ENCODE measurements at places on chromosomes 1 and 21.

DNA sequence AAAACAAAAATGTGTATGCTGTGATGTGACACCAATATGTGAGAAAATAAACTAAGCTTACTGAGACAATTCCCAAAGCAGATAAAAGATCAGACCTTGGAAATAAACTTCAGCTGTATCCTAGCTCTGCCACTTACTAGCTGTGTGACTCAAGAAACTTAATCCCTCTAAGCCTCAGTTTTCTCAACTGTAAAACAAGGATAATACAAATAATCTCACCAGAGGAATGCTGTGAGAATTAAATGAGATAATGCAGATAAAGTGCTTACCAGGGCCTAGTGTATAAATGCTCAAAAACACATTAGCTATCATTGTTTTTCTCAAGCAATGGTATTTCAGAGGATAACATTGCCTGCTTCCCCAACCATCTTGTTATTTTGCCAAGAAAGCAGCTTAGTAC, 2.1 kb downstream of the HEATR1 start:
- DNase-seq: no peak

DNA sequence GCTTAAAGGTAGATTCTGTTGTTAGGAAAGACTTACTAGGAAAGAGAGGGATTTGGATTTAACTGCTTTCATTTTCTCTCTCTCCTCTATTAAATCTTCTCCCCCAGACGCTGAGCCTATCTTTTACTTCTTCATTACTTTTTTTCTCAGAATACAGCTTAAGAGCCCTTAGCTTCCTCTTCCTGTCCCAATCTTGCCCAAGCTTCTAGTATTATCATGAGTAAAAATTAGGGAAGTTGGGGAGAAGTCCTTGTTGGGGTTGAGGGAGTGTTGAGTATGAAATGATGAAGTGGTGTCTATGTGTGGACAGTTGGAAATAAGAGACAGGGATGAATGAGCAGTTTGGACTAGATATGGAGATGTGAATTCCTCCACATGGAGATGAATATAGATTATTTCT, 35.0 kb downstream of the ACP6 start:
- no peak for DNase-seq

DNA sequence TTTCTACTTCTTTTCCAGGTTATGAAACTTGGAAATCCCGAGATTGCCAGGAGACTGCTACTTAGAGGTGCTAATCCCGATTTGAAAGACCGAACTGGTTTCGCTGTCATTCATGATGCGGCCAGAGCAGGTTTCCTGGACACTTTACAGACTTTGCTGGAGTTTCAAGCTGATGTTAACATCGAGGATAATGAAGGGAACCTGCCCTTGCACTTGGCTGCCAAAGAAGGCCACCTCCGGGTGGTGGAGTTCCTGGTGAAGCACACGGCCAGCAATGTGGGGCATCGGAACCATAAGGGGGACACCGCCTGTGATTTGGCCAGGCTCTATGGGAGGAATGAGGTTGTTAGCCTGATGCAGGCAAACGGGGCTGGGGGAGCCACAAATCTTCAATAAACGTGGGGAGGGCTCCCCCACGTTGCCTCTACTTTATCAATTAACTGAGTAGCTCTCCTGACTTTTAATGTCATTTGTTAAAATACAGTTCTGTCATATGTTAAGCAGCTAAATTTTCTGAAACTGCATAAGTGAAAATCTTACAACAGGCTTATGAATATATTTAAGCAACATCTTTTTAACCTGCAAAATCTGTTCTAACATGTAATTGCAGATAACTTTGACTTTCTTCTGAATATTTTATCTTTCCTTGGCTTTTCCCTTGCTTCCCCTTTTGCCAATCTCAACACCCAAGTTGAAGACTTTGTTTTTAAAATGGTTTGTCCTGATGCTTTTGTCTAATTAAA, 4.0 kb downstream of the CDKN2C start:
- no peak for DNase-seq

GRCh38 chr1:201591981-201592380, 53.1 kb downstream of the NAV1 start:
- no peak for DNase-seq

DNA sequence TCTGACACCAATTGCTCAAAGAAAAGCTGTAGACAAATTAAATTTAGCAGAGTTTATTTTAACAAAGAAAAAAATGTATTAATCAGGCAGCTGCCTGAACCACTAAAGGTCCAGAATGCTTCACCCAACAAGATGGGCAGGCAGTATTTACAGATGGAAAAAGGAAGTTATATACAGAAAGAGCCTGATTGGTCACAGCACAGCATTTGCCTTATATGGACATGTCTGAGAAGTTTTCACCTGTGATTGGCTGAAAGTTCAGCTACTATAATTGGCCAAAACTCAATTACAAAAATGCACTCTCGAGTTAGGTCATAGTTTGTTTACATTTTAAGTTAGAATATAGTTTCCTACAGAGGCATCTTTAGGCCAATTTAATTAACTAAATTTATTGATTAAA, 15.1 kb upstream of the FMO1 start:
- no peak for DNase-seq

GRCh38 chr1:177209357-177209756, 38.6 kb downstream of the BRINP2 start:
- peak; percentile 83 for DNase-seq

GRCh38 chr1:4121834-4122512, 221.9 kb upstream of the C1orf174 start:
- DNase-seq: no peak

DNA sequence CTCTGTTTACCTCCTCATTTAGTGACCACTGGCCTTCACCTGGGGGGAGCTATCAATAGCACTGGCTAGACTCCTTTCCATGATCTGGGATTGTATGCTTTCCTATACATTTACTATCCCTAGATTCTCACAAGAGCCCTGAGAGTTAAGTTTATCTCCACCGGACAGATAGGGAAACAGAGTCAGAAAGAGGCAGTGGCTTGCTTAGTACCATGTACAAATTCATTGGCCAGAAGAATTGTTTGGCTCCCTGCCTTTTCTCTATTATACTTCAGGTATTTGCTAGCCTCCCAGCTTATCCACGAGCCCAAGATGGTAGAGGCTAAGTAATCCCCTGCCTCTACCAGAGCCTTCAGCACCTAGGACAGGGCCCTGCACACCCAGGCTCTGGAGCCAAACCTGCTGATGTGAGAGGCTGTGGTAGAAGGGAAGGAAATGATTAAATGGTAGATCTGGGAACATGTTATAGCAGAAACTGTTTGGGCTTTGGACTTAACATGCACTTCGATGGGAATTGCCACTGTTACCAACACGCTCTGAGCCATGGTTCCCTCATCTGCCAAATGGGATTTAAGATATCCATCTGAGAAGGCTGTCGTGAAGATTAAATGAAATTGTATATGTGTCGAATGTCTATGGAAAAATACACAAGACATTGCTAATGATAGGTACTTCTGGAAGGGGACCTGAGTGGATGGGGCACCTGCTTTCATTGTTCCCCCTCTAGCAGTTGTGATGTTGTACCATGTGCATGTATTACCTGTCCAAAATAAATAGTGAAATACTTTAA, 3.1 kb upstream of the BLACAT1 start:
- DNase-seq: no peak

- no peak for DNase-seq
These were observed 131.2 kb downstream of the TGFB2 start for GRCh38 chr1:218476385-218476784.

DNA sequence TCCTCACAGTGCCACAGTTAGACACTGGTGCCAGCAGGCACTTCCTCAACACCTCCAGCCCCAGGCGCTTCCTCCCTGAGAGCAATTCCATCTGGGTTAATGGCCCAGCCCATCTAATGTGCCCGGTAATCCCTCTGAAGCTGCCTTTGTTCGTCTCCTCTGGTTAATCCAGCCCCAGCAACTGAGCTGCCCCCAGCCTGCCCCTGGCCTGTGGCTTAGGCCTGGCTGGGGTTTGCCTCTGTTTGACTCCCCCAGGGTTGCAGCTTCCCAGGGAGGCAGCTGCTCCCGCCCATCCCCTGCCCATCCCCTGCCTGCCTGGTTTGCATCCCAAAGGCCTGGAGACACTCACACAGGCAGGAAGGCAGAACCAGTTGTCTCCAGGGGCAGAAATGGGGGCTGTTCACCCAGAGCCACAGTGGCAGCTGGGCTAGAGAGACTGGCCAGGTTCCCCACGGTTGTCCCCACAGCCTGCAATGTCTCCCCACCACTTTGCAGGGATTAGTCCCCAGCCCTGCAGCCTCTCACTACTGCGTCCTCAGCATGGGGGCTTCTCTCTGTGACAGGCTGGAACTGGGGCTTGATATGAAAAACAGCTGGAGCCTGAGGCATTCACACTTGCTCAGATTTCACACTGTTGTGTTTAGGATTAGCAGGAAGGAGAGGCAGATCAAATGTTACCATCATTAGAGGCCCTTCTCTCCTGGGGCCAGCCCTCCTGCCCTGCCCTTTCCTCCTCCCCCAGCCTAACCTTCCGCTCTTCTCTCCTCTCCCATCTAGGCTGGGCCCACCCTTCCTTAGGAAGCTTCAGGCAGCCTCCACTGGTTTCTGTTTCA, 120.2 kb downstream of the TLR5 start:
- DNase-seq: no peak

- DNase-seq: no peak
These were observed 22.4 kb upstream of the CD34 start for GRCh38 chr1:207933205-207933800.

- no peak for DNase-seq
These were observed 35.0 kb upstream of the RNF2 start for GRCh38 chr1:185010361-185010760.

DNA sequence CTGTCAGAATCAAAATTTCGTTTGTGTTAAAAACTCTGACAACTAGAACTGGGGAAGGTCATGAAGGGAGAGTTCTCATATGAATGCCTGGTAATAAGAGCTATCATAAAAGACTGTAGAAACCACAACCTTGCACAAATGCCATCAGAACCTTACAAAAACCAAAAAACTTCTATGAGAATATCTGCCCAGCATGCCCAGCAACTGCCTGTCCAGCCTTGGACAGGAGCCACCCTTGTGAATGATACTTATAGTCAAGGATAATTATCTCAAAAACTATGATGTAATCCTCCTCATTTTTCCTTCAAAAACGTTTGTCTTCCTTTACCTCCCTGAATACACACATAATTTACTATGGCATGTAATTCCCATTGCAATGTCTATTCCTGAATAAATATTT, 53.4 kb upstream of the C1orf185 start:
- no peak for DNase-seq

DNA sequence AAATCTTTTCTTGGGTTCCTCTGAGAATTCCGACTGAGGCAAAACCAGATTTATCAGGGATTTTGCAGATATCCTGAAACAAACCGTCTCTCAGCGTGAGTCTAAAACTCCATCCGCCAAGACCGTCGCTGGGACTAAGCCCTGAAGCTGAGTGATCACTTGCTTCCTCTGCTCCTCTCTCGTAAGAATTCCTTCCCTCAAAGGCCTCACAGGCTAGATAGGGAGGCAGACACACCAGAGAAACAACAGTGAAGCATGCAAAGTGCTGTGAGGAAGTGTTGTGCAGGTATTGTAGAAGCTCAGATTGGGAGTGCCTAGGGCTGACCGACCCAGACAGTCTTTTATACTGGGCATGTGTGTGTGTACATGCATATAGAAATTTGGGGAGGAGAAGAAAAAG, 119.1 kb downstream of the RGS7 start:
- no peak for DNase-seq

DNA sequence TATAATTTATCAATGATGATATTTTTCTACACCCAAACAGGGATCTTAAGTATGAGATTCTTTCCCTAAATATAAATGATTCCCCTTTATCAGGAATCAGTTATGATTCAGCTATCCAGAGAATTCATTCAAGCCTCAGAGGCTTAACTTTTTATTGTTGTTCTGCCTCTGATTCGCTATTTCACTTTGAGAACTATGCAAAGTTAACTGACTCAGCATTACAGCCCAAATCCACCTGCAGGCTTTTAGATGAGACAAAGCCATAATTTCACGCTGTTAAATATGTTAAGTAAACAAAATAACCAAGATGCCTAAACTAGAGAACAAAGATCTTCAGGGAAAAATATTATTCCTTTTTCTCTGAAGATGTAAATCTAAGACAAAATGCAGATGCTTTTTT, 8.5 kb downstream of the SCYL3 start:
- DNase-seq: no peak

- DNase-seq: no peak
These were observed 366.9 kb downstream of the SIPA1L2 start for GRCh38 chr1:232262991-232263390.

- no peak for DNase-seq
These were observed 148.1 kb downstream of the TRABD2B start for GRCh38 chr1:47849005-47849521.

DNA sequence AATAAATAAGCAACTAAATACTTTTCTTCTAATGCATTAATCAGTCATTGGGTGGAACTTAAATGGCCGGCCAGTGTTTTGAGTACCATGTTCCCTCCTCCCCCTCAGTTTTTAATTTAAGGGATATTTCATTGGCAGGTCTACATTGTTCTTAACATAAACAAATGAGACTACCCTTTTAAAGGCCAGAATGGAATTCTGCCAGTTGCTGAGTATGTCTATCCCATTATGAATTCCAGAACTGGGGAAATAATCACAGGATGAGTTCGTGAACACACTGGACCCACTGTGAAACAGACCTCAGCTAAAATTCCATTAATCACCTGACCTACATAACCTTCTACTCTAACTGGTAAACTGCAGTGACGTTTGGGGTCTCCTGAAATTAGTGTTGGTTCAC, 305.5 kb upstream of the PKN2 start:
- no peak for DNase-seq

DNA sequence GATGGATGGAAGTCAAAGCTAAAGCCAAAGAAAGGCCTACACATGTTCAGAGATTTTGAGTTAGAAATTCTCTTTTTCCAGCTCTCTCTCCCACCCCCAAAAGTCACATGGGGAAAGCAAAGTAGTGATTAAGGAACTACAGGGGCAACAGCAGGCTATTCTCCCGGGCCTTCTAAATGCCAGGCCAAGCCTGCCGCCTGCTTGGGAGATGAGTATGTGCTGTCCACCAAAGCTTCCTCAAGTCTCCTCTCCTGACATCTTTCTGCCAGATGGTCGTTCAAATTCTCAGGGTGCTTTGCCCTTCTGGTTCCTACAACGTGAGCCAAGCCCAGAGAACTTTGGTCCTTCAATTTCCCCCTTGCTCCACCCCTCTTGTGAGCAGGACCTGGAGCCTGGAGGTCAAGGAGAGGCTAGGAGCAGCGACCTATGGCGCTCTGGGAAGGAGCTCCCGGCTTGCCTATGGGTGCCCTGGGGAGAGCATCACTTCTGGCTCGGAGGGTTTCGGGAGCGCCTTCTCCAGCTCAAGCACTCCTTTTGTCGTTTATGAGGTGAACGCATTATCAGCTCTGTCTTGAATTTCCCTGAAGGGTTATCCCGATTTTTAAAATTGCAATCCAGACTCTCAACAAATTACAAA, 4.4 kb upstream of the PRRX1 start:
- no peak for DNase-seq

- no peak for DNase-seq
These were observed 4.9 kb downstream of the ADAMTSL4 start for GRCh38 chr1:150554086-150554452.

DNA sequence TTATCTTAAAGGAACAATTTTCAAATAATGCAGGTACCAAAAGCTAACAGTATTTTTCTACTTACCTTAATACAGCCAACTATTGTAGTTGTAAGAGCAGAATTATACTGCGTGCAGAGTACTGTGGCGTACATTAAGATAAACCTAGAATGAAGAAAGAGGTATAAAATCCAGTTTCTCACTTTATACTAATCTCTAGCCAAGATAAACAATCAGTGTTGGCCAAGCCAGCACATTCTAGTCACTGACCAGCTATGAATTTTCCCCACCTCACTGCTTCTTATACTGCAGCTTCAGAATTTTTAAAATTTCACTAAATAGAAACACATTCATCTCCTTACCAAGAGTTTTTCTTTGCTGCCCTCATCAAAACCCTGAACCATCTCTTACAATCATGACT, 33.6 kb downstream of the SLC35D1 start:
- no peak for DNase-seq
